Stimulated activated naive CD4-positive, alpha-beta T cell treated with Interleukin-2 at 50 U/mL for 16 hours (primary cell): ENCODE measurements at places on chromosomes 2 and 18.

DNA sequence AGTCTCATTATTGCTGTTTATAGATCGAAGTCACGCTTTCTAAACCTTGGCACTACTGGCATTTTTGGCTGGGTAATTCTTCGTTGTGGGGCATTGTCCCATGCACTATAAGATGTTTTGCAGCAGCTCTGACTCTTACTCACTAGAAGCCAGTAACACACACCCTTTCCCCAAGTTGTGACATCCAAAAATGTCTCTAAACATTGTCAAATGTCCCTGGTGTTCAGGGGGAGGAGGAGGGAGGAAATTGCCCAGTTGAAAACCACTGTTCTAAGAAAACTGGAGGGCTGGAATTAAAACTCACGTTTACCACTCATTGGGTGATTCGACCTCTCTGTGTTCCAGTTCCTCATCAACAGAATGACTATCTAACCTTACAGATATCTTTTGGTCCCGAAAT, 115.7 kb upstream of the KLF7 start:
- no peak for DNase-seq

- DNase-seq = no peak
These were observed 68.2 kb downstream of the ZNF516 start for GRCh38 chr18:76426737-76427305.

DNA sequence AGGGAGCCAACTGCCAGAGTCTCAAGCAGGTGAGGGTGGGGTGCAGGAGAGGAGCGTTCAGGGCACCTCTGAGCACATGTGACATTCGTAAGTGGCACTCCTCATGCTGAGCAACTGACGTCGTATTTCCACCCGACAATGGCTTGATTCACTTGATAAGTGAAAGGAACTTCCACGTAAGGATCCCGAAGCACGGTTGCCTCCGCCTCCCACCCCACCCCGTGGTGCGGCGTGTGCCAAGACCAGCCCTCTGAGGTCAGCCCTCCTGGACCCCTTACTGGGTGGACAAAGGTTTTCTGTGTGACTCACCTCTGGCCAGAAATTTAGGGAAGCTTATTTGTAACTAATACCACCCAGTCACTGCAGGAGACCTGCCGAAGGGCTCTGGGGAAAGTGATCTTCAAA, 59.9 kb downstream of the AGAP1 start:
- DNase-seq = no peak

- no peak for DNase-seq
These were observed 690.1 kb upstream of the KLHL29 start for GRCh38 chr2:22694856-22695255.

DNA sequence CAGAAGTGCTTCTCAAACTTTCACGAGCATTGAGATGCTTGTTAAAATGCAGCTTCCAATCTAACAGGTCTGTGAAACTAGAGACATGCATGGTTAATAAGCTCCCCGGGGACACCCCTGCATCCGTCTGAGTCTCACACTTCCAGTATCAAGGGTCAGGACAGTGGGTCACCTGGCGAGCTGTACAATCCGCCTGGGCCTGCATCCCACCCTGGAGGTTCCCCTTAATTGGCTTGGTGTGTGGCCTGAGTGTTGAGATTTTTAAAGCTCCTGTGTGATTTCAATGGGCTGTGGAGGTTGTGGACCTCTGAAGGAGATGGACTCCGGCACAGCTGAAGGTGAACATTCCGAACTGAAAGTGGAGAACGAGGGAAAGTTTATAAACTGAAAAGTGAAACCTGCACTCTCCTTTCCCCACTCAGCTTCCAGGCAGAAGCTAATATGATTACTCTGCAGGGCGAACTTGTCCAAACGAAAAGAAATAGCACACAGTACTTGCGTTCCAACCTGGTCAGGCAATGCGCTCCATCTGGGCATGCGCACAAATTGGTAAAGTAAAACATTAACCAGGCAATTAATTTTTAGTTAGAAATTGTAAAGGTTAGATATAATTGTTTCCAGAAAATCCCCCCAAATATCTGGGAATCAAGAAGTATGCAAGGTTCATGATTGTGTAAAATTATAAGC, 191.7 kb upstream of the ALKAL2 start:
- no peak for DNase-seq

GRCh38 chr2:121063471-121063870, 221.5 kb downstream of the TFCP2L1 start:
- no peak for DNase-seq

GRCh38 chr2:27902098-27902497, 11.6 kb downstream of the BABAM2 start:
- DNase-seq = no peak

DNA sequence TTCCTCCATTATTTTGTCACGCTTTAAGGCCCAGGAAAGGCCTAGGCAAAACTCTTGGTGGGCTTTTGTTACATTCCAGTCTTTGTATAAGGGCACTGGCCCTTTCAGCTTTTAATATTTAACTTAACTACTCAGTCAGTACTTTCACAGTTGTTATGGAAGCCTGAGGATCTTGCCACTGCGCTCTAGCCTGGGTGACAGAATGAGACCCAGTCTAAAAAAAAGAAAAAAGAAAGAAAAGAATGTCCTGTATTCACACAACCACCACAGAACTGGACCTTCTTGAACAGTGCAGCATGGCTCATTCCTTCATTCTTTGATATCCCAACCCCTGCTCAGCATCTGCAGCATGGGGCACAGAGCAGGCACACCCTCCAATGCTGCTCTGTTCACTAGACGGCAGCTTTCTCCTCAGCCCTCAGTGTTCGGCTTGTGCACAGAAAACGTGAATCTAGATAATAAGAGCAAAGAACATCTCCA, 93.4 kb upstream of the MSH2 start:
- DNase-seq = no peak

- no peak for DNase-seq
These were observed 123.3 kb upstream of the CDC42EP3 start for GRCh38 chr2:37794717-37795116.

- peak; percentile 29 for DNase-seq
These were observed at the start of gene GNAL for GRCh38 chr18:11688972-11689668. TSS of gene GNAL (plus strand) at chr18:11689264. CDS start at chr18:11689564, 300 bp downstream.

- DNase-seq = no peak
These were observed 521.0 kb upstream of the NRP2 start for GRCh38 chr2:205161156-205161839.

DNA sequence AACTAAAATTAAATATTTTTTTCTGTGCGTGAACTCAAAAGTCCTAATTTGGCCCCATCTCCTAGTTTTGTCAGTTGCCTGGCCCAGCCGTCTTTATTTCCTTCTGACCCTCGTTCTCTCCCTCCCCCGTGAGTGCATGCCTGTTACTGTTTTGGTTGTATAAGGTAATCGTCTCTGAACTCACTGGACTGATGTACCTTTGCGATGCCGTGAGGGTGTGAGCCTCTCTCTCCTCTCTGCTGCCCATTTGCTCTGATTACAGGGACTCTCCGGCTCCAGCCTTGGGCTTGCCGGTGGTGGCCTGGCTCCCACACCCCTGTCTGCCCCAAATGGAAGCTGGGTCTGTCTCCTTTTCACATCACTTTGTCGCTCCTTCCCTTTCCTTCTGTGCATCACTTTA, 66.5 kb upstream of the RBM44 start:
- no peak for DNase-seq

DNA sequence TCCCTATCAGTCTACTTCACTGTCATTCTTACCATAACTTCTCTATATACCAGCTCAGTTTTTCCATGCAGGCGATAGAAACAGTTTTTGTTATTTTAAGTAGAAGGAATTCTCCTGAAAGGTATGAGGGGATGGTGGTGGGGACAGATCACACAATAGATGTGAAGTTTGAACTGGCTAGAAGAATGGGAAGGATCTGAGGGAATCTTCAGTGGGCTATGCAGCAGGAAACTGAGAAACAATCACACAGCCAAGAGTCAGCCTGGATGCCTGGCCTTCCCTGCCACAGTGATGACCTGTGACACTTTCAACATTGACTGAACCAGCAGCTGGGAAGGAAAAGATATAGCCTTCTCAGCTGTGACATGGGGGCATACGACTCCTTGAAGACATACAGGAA, 329.1 kb upstream of the GULP1 start:
- DNase-seq = no peak

DNA sequence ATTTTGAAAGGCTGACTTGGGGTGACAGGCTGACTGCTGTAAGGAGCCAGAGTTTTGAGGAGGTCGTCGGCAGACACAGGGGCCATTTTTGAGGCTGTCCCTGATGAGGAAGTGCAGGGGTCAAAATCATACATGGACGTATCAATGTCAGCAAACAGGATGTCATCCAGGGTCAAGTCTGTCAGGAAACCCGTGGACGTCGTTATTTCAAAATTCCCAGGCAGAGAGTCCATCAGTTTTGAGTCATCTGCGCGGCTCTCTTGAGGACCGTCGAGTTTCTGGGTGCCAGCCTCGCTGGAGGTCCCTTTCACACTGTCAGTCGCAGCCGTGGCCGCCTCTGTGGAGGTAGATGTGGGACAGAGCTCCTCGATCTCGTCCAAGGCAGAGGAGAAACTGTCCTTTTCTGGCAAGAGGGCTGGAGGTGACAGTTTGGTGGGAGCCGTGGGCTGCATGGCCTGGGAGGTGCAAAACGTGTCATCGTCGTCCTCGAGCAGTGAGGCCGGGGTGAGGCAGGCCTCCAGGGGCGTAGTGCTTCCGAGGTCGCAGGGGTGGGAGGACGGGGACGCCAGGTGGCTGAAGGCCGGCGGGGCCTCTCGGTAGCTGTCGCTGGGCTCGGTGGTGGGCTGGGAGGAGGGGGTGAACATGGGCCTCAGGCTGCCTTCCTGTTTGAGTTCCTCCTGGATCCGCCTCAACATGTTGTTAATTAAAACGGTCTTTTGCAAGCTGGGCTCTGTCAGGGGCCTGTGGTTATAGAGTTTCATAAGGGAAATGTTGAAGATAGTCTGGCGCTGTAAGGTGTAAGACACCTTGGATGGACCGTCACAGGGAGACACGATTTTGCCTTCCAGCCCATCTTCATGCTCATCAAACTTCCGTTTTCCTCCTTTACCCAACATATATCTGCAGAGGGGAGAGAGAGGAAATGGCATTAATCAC, 17.5 kb downstream of the SERTAD2 start:
- DNase-seq = no peak

GRCh38 chr2:128548461-128548891, 229.8 kb upstream of the HS6ST1 start:
- no peak for DNase-seq

DNA sequence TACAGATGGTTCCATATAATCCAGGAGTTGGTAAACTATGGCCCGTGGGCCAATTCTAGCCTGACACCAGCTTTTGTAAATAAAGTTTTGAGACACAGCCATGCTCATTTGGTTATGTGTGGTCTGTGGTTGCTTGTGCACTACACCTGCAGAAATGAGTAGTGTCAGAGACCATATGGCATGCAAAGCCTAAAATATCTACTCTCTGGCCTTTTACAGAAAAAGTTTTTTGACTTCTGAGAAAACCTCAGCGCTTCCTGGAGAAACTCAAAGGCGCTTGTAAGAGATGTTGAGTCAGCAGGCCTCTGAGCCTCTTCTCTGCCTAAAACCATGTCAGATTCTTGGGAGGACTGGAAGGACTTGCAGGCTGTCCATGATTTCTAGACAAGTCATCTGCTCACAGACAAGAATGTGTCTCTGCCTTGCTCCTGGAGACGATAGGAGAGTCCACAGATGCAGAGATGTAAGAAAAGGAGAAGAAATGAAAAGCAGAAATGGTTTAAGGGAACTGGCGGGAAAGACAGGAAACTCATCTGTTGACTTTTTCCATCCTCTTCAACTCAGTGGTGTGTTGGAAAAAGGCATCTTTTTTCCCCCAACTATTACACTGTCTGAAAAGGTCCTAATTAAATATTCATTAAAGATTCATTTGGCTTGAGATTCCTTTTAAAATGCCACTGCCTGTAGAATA, 5.2 kb downstream of the TTC39C start:
- peak; percentile 33 for DNase-seq

DNA sequence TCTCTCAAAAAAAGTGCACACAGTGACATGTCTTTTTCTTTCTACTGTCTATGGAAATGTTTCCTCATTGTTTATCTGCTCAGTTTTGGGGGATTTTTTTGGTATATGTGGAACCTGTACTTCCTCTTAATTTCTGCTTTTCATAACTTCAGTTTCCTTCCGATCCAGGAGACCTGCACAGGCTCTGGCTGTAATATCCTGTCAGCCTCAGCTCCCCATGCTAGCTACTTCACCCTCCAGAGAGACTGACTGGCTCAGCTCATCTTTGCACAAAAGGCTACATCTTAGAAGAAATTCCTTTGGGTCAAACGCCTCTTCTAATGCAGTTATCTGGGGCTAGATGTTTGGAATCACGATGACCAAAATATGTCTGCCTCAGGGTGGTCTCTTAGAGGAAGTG, 378.4 kb downstream of the RND3 start:
- no peak for DNase-seq

DNA sequence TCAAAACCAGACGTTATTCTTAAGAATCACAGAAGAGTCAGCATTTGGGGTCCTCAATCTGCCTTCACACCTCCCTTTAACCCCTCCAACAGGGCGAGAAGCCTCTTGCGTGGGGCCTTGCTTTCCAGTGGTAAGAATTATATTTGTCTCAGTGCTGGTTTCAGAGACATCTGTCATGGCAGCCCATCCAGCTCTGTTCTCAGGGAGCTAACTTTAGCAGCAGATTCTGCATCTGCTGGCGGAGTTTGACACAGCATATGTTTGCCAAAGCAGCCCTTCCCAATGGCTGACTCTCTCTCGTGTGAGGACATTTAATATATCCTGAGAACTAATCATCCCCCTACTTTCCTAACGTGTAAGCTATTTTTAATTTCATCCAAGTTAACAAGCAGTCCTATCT, 91.5 kb upstream of the BCL11A start:
- no peak for DNase-seq

DNA sequence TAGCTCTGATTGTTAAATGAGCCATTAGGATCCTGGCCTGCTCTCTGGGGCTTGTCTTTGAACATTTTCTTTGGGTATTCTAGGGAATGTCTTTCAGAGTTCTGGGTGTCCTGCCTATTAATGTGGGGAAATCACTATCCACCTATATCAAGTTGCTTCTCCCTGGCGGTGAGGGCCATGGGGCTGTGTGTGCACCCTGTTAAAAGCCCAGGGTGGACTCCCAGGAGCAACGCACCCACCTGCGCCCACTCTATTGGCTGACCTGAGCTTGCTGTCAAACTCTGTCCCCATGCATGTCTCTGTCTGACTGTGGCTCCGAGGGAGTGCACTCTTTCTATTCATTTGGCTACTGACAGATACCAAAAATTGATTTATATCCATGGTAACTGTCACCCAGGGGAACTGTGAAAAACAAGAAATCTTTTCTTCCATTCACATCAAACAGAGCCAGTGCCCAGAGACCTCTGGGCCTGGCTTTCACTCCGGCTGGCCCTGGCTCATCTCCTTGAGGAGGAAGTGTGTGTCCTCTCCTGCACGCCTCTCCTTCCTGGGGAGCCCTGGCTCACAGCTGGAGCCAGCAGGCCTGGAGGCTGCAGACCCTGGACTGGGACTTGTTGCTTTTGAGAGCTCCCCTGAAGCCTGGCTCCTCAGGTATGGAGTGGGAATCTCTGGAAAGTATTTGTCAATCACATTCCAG, 10.5 kb upstream of the TOGARAM2 start:
- DNase-seq = no peak

- peak; percentile 20 for DNase-seq
These were observed 264.2 kb upstream of the EPAS1 start for GRCh38 chr2:46032996-46033395.
